ENCODE measurements at places on chromosomes 3 and 15. TPM values are rescaled to one million over a fixed set of nuclear protein-coding genes. Genes with fewer than 3 reads are reported as not detected.
A peak's percentile ranks its signal among the peaks of the same experiment; 100 is the strongest.

GOLGA8T gene
- not detected for total RNA-seq

ST8SIA2 gene
- not detected for total RNA-seq

GRCh38 chr3:172113710-172114109, 74.3 kb downstream of the FNDC3B start:
- DNase-seq, result no peak

- no peak for DNase-seq
Measured at GRCh38 chr3:115790759-115791158, 167.4 kb downstream of the GAP43 start.

DNA sequence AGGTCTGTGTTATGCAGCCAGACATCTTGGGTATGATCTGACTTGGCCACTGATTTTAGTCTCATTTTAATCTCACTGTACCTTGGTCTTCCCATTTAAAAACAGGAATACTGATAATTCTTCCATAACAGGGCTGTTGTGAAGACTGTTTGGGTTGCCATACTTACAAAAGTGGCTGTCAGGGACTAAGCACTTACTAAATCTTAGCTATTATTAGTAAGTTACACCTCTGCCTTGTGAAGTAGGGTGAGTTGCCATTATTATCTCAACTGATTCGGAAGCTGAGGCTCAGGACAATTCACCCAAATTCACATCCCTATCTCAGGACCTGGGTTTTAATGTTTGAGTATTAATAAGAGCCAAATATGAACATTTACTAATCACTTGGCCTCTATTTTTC, 12.7 kb downstream of the ZNF385D start:
- DNase-seq, result no peak

ZDHHC23 gene
- total RNA-seq, result 41.1 TPM

SEMA3G gene
- 1.2 TPM for total RNA-seq

DNA sequence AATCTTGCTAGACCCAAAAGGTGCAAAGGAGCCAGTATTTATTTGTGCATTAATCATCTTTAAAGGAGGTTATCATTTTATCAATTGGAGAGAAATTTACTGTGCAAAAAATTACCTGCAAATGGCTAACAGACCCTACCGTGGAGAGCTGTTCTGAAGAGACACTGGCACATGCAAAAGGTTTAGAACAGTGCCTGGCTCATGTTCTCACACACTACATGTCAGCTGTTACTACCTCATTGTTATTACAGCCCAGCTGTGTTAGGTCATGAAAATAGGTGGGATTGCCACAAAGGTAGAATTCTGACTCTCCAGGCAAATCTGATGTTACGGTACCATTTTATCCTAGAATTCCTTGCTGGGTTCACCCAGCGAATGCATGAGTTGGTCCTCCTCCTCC, 137.3 kb downstream of the SNRK start:
- DNase-seq, result no peak

SLC28A2 gene
- 7.6 TPM for total RNA-seq

GRCh38 chr3:195044411-195044810, 226.5 kb downstream of the XXYLT1 start:
- DNase-seq, result no peak

DNA sequence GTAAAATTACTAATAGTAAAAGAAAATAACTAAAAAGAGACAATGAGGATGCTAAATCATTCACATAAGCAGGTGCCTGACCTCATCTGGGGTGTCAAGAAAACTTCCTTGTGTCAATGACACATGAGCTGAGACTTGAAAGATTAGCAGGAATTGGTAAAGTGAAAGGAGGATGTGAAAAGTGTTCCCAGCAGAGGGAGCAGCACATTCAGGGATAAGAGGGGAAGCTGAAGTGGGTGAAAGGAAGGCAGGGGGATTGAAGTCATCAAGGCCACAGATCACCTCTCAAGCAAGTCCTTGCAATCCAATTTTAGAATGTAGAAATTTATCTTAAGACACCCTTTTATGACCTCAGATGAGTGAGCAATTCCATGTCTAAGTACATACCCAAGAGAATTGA, 60.2 kb upstream of the ACP3 start:
- DNase-seq, result peak; percentile 16

- DNase-seq, result no peak
Measured at GRCh38 chr15:83209333-83209732, 1.7 kb upstream of the HDGFL3 start.

GRCh38 chr3:190336516-190337189, 14.4 kb upstream of the CLDN1 start:
- DNase-seq, result no peak

GRCh38 chr3:139491966-139492365, 15.7 kb upstream of the RBP2 start:
- no peak for DNase-seq

DNA sequence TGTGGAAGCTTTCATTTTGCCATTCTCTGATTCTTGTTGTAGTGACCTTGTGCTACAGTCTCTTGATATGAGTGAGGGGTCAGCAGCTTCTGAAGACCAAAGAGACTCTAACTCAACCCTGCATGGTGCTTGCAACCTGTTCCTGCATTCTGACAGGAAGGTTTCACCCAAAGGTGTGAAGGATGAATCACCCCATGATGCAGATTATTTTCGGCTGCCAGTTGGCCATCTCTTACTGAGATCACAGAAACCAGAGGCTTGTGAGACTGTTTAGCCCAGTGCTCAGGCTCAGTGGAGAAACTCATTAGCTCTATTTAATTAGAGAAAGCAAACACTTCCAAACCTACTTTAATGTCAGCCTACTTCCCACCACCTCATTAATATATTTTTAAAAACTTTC, 29.2 kb upstream of the TPRG1 start:
- no peak for DNase-seq

DNA sequence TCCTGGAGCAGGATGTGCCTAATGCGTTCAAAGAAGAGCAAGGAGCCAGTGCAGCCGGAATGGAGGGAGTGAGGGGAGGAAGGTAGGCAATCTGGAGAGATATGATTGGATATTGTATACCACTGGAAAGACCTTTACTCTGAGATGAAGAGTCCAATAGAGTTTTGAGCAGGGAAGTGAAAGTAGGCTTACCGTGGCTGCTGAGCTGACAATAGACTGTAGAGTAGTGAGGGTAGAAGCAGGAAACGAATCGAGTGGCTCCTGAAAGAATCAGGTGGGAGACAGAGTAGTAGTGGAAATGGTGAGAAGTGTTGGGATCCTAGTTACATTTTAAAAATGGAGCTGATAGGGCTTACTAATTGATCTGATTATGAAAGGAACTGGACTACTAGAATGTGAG, 51.8 kb upstream of the NUDT16 start:
- no peak for DNase-seq

SH3GL3 gene
- total RNA-seq, result not detected

DNA sequence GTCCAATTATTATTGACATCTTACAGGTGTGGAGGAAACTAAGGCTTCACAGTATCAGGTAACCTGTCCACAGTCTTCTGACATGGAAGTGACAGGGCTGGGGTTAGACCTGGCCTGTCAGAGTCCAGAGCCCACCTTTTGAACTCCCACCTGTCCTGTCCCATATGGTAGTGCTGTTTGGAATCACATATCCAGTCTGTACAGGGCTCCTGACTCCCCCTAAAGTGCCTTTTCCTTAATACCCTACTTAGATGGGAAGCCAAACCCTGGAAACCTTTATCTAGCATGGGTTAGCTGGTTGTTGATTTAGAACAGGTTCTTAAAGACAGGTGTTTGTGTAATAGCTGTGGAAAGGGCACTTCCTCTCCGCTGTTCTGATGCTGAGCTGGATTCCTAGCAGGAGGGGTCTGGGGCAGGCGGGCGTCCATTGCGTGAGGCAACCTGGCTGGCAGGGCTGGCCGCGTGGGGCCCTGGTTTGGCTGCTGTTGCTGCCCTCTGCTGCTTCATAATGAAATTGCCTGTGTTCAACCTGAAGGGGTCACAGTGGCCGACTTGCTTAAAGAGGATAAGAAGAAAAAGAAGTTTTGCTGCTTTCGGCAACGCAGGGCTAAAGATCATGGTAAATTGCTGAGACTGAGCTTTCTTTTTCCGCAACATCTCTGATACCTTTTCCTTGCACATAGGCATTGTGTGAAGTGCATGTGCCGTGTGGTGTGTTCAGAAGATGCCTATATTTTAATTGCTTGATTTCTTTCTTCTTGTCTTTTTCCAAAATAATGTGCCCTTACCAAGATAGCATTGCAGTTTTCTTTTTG, 136.2 kb downstream of the CHDH start:
- DNase-seq, result peak; percentile 60

- no peak for DNase-seq
Measured at GRCh38 chr15:63933522-63933921, 99.8 kb upstream of the HERC1 start.

GOLGA6L4 gene
- total RNA-seq, result 61.7 TPM

GRCh38 chr3:9915254-9916141, 1.4 kb upstream of the IL17RC start:
- DNase-seq, result peak; percentile 77
